Stimulated activated CD4-positive, alpha-beta T cell treated with anti-CD3 and anti-CD28 coated beads, Interleukin-4, amount 100 ng/mL, for 1 hour (primary cell): ENCODE measurements at places on chromosomes 7 and 10.

- no peak for DNase-seq
Measured at GRCh38 chr10:72470666-72471065, 115.9 kb upstream of the DNAJB12 start.

DNA sequence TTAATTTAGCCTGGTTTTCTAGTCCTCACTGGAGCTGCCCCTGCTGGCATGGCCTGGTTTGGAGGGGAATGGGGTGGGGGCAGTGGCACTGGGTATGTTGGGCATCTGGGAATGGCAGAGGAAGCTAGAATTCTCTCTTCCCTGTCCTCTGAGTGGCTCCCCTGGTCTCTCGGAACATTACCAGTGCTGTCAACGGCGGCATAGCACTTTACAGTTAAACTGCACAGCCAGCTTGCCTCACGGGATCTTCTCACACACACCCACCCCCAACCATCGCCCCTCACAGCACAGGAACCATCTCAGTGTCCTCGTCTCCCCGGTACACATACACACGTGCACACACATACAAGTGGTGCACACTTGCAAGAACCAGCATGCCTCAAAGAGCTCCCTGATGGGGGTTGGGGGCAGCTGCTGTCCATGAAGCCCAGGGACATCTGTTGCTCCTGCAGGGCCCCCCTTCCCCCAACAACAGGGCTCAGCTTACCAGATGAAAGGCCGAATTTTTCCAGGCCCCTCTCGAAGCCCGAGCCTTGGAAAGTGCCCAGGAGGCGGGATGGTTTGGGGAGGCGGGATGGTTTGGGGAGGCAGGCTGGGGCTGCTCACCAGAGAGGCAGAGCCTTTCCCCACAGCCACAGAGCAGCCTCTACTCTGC, 41.0 kb downstream of the TSPAN15 start:
- DNase-seq, result no peak

DNA sequence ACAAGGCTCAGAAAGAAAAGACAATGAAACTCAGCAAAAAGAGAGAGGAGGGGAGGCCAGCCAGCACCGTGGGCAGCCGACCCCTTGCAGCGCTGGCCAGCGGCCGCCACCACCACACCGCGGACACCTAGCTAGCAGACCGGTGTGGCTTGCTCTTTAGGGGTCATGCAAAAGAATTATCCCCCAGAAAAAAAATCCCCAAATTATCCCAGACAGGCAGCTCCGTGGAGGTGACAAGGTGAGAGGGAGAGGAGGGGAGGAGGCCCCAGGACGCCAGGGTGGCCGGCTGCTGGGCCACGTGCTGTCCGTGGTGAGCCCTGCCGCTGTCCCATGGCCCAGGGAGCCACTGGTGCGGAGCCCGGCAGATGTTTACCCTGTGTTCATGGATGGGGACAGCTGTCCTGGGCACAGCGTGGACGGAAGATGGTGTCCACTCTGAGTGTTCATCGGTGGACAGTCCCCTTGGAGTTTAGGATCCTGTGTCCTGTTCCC, 16.5 kb downstream of the YKT6 start:
- no peak for DNase-seq

GRCh38 chr10:44201656-44202055, 183.2 kb downstream of the CXCL12 start:
- DNase-seq, result no peak

- DNase-seq, result no peak
Measured at GRCh38 chr10:43746906-43747305, 98.2 kb upstream of the ZNF32 start.

DNA sequence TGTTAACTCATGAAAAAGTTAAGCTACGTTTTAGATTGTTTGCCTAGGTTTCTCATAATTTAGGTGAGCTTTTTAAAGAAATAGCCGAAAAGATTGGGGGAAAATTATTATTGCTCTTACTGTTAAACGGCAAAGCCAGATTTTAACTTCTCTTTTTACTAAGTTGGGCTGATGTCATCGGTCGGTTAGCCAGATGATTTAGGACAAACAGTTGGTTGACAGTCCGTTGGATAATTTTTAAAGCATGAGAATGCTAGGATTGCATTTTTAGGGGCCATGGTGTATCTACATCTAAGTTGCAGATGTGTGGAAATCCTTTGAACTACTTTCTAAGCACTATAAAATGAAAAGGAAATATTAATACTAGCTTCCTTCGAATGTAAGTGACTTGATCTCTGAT, 280.9 kb upstream of the AKR1E2 start:
- DNase-seq, result no peak

- DNase-seq, result no peak
Measured at GRCh38 chr7:145692237-145692950, 424.2 kb upstream of the CNTNAP2 start.

- peak; percentile 80 for DNase-seq
Measured at GRCh38 chr7:35799846-35800717, 775 bp upstream of the SEPTIN7 start.

DNA sequence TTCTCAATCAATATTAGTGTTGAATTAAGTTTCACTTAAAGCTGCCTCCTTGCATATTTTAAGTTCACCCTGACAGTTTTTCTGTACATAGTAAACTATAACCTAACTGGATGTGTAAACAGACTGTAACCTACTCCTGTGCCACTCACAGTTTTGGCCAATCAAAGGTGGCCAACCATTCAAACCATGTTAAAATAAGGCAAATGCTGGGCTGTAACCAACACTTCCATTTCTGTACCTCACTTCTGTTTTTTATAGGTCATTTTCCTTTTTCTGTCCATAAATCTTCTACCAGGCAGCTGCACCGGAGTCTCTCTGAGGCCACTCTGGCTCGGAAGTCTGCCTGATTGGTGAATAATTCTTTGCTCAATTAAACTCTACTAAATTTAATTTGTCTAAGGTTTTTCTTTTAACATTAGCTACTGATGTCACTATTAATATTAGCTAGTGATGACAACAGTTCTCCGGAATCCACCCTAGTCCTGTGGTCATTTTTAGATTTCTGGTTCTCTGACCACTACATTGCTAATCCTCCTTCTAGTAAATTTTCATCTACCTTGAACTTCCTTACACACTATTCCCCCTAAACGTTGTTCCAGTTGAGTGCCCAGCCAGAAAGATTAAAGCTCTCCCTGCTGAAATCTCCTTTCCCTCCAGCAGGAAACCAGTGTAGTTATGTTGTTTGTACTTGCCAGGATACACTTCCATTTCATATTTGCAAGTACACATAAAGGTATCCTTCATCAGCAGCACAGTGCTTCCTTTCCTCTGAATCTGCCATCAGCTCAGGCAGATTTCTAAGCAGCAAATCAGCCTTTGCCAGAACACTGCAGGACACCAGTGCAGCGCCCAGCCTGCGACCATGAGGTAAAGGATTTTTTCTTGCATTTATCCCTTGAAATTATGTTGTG, 18.6 kb upstream of the IFIT2 start:
- DNase-seq, result no peak

- no peak for DNase-seq
Measured at GRCh38 chr10:5670662-5671375, 4.4 kb upstream of the ASB13 start.

GRCh38 chr7:8628656-8629055, 195.2 kb downstream of the NXPH1 start:
- DNase-seq, result no peak

GRCh38 chr10:43138757-43139241, 554 bp downstream of the CSGALNACT2 start:
- DNase-seq, result peak; percentile 52

DNA sequence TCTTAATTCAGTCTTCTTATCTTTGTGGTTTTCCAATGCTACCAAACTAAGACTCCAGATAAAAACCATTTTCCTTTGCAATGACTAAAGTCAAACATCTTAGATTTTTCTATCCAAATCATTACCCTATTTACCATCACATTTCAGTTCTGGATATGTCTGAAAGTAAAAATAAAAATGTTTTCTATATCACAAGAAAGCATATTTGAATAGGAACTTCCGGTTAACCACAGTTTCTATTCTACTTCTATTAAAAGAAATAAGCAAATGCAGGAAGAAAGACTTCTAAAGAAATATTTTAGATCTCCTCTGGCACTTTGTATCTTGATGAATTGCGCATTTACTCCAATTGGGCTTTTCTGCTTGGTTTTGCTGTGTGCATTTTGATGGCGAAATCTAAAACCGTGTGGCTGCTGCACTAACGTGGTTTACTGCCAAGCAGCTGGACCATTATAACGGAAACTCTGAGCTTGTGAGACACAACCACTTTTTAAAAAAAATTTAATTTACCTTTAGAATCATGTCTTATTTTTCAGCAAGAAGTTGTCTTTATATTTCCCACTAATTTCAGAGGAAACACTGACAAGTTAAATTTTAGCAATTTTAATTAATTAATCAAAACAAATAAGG, 146.1 kb downstream of the VPS50 start:
- DNase-seq, result no peak

GRCh38 chr7:44394112-44394447, 68.7 kb upstream of the CAMK2B start:
- DNase-seq, result no peak

DNA sequence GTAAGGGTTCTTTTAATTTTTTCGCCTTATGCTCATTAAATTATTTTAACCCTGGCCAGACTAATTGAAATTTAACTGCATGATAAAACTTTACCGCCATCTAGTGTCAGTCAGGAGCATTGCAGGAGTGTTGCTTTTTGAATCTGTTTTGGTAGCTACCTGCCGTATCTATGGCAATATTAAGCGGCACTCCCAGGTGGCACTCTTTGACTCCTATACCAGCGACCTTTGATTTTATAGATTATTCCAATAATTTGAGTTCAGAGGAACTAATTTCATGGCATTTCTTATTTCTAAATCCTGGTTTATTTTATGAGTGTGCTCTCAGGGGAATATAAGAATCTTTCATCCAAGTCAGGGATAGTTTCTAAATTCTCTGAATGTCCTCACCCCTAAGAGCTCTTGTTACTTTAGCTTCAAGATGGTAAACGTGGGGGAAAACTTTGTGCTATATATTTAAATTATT, 198.9 kb downstream of the REEP3 start:
- DNase-seq, result peak; percentile 23

DNA sequence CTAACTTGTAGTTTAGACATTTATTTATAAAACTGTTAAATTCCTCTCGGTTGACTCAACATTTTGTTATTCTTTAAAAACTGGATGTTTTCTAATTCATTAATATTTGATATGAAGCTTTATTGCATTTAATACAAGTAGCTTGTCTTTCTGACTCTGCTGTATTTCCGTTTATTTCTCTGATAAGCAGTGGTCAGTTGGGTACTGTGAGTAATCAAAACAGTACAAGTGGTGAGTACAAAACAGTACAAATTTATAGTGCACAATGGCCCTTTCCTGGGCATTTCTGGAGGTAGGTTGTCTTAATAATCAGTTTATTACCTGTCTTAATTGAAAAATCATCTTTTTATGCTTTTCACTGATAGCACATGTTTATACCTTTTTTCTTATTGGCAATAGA, 182.7 kb downstream of the CCSER2 start:
- DNase-seq, result no peak

- no peak for DNase-seq
Measured at GRCh38 chr7:51187941-51188340, 128.7 kb downstream of the COBL start.

- no peak for DNase-seq
Measured at GRCh38 chr7:28700790-28701203, 257.3 kb downstream of the TRIL start.

GRCh38 chr7:107499731-107500130, 29.9 kb downstream of the GPR22 start:
- no peak for DNase-seq

- no peak for DNase-seq
Measured at GRCh38 chr7:12370249-12370648, 33.4 kb downstream of the VWDE start.

GRCh38 chr10:57638411-57638810, 629.3 kb downstream of the IPMK start:
- DNase-seq, result no peak

DNA sequence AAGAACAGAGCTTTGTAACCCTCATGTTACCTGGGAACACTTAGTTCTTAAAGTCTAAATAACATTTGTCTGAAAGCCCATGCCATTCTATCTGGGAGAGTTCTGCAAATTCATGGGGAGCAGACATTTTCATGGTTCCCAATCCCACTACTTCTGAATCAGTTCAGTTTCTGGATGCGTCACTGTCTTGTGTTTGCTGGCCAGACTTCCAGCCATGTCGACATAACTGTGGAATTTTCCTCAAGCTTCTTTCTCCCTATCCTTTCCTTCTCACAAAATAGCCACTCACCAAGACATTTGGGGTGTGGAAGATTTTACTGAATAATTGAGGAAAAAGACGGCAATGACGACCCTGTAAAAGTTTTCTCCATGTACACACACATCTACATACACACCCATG, 272.5 kb downstream of the NEBL start:
- DNase-seq, result no peak

GRCh38 chr7:155959894-155960293, 147.6 kb upstream of the SHH start:
- DNase-seq, result no peak

- peak; percentile 14 for DNase-seq
Measured at GRCh38 chr10:62046522-62047227, 145.2 kb downstream of the ARID5B start.

- no peak for DNase-seq
Measured at GRCh38 chr7:73644688-73645286, 20.5 kb upstream of the MLXIPL start.

GRCh38 chr10:113854761-113855588, 514 bp downstream of the NHLRC2 start:
- DNase-seq, result peak; percentile 41

GRCh38 chr10:99593312-99593711, 26.9 kb downstream of the SLC25A28 start:
- no peak for DNase-seq

DNA sequence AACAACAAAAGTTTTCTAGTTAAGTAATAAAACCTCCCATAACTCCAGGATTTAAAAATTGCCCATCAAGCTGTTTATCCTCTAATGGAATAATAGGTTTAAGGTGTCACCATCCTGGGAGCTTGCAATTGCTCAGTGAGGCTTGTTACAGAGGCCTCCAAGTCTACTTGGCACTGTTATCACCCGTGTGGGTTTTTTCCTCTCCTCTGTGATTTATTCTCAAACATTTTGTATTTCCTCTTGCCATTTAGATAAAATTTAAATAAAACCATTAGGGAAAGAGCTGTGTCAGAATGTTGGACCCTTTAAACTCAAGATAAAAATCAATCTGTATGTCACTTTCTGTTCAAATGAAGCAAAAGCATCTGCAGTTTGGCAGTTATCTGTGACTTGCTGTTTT, 202.6 kb downstream of the GALNT17 start:
- DNase-seq, result no peak

GRCh38 chr7:11701829-11702560, 130.0 kb downstream of the THSD7A start:
- DNase-seq, result no peak

GRCh38 chr7:80612880-80613279, 25.6 kb upstream of the CD36 start:
- DNase-seq, result no peak
